ENCODE measurements at places on chromosomes 7 and 10.

- no peak for DNase-seq
Measured at GRCh38 chr7:134636008-134636449, 10.6 kb upstream of the BPGM start.

- DNase-seq, result no peak
Measured at GRCh38 chr7:121366852-121367431, 29.2 kb downstream of the FAM3C start.

GRCh38 chr7:129689995-129690581, 78.6 kb downstream of the NRF1 start:
- no peak for DNase-seq

- no peak for DNase-seq
Measured at GRCh38 chr10:110667620-110668343, 23.6 kb downstream of the RBM20 start.

Data from glutamatergic neuron (in vitro differentiated cells).